ENCODE measurements at places on chromosomes 16 and 17.
A peak's percentile ranks its signal among the peaks of the same experiment; 100 is the strongest.

- DNase-seq: no peak
These were observed 16.9 kb downstream of the SYT17 start for GRCh38 chr16:19184823-19185509.

- no peak for DNase-seq
These were observed 16.2 kb downstream of the CA4 start for GRCh38 chr17:60165971-60166370.

GRCh38 chr16:27759301-27759871 is 209.4 kb downstream of the KATNIP start:
- peak; percentile 61 for DNase-seq

- DNase-seq: no peak
These were observed 149.2 kb downstream of the NPIPB5 start for GRCh38 chr16:22659933-22660332.

GRCh38 chr16:47778106-47778801 is 317.1 kb downstream of the PHKB start:
- no peak for DNase-seq

DNA sequence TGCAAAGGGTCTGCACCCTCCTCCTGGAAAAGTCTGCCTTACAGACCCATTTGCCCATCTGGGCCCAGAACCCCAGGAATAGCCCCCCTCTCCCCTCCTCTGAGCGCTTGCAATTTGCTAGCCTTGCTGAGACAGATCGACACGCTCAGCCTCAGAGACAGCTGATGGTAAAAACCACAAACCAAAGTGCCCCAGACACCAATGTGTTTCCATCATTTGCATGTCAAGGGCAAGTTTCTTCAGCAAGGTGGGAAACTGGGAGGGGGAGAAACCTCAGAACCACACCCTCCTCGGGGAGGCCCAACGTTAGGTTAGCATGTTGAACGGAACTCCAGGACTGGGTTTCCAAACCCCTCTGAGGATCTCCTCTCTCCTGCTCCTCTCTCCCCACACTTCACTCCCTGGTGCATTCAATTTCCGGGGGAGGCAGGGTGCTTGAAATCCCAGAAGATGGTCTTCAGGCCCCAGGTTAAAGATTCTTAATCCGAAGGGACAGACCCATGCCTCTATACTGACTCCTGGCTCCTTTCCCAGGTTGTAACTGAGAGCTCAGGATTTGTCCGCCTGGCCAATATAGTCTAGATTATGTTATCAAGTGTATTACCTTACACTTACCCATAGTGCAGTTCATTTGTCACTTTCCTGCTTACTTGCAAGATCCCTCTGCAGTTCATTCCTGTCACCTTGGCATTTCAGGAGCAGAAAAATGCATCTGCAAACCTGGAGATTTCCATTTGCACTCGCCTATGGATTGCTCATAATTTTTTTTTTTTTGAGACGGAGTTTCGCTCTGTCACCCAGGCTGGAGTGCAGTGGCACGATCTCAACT is 1.3 kb upstream of the CUEDC1 start:
- DNase-seq: no peak

- DNase-seq: no peak
These were observed 2.3 kb downstream of the RBFOX1 start for GRCh38 chr16:7334801-7335560.

DNA sequence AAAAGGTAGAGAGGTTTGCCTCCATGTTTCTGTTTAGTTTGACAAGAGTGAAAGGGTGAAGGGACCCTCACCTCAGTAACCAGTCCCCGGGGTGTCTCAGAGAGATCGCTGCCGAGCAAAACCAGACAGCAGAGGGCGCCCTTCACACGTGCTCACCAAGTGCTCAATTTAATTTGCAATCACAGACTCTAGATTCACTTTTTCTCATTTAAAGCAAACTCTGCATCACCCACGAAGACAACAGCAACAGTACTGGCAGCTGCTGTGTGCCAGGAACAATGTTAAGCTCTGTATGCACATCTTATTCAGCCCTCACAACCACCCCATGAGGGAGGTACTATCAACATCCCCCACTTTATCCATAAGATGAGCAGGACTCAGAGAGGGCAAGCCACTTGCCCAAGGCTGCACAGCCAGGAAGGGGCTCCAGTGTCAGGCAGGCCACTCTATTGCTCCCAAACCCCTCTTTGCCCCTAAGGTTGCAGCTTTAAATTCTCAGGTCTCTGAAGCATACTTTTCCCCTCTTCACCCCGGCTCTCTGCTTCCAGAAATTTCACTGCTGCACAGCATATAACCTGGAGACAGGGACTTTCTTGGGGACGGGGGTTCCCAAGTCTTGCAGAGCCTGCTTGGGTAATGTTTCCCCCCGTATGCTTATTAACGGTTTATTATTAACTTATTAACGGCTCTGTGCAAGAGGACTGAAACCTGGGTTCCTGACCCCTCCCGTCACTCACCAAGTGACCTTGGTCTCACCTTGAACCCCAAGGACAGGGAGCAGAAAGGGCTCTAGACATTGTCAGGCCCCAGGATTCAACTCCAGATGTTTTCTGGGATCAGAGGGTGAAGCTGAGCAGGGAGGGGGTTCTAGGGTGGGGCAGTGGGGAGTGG is 70.9 kb downstream of the CNGB1 start:
- DNase-seq: peak; percentile 82

GRCh38 chr16:87227296-87227951 is 89.8 kb downstream of the C16orf95 start:
- DNase-seq: peak; percentile 90

DNA sequence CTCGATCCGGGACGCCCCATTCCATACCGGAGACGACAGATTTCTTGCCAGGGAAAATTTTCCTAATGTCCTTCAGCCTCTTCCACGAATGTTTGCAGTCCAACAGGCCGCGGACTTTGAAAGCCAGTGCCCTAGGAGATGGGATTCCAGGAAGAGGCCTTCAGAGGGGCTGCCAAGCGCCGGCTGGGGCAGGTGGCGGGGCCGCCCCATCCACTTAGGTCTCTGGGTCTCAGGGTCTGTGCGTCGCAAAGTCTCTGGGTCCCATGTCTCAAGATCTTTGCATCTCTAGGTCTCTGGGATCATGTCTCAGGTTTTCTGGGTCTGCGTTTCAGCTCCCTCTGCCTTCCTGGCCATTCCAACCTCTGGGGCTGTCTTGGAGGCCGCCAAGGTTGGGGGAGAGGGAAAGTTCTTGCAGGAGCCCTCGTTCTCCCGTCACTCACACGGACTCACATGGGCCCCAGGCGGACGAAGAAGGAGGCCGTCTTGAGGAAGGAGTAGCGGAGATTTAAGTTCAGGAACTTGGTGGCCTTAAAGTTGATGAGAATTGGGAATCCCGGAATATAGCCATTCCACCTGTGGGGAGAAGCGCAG is 7.2 kb downstream of the ALOX12B start:
- peak; percentile 9 for DNase-seq

DNA sequence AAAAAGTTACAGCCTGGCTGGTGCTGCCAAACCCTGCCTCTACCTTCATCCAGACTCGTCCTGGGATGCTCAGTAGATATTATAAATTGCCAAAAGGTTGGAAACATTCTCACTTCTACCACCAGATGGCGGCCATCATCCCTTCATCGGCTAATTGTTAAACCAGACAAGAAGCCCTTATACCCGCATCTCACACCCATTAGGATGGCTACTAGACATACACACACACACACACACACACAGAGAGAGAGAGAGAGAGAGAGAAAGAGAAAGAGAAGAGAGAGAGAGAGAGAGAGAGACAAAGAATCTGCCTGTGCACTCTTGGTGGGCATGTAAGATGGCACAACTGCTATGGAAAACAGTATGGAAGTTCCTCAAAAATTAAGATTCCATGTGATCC is 15.0 kb upstream of the SCIMP start:
- DNase-seq: peak; percentile 84

DNA sequence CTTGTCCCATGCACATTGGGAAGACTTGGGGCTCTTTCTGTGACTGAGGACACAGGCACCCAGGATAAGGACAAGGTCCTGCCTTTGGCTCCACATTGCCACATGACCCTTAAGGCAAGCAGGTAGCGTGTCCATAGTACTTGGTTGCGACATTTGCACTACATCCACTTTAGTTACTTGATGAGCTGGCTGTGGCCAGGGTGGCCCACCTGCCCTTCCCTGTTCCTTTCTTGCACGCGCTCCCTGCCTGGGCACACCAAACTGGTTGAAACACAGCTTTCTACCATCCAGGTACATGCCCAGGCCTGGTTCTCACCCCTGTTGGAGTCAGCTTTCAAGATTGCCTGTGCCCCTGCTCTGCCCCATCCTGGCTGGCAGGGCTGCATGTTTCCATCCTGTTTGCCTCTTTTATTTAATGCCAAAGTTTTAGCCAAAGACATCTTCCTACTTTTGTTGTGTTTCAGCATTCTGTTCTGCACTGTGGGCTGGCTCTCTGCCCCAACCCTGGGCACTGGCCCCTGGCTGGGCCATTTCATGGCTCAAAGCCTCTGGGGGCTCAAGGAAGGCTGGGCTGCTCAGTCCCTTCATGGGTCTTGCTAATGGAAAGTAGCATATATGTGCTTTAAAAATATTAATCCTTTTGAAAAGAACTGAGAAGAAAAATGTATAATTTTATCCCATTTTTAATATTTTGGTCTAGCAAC is 3.2 kb downstream of the B3GNT9 start:
- DNase-seq: no peak

DNA sequence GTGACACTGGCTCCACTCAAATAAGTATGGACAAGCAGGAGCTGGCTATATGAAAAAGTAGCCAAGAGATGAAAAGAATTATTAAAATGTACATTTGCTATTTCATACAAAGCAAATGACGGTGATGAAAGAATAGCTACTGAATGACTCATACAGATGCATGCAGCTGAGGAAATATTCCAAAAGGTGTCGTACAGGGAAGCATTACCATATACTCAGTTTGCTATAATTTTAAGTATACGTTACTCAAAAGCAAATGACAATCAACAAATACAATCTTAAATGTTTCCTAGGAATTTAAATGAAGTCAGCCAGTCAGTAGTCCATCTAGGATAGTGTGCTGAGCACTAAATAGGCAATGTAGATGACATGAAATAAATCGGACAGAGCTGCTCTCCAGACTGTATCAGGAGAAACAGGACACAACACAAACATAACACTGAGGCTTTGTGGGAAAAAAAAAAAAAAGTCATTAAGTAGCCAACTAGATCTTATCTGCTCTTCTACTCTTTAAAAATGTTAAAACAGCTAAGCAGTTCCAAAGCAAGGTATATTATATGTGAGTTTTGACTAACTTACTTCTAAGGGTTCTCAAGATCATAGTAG is 65.0 kb downstream of the NCOR1 start:
- DNase-seq: peak; percentile 37

- no peak for DNase-seq
These were observed 60.4 kb upstream of the MSI2 start for GRCh38 chr17:57195785-57196460.

GRCh38 chr16:48450367-48450766 is 65.2 kb upstream of the SIAH1 start:
- DNase-seq: peak; percentile 14

- DNase-seq: peak; percentile 97
These were observed 150.7 kb downstream of the SOCS1 start for GRCh38 chr16:11105038-11105903.

DNA sequence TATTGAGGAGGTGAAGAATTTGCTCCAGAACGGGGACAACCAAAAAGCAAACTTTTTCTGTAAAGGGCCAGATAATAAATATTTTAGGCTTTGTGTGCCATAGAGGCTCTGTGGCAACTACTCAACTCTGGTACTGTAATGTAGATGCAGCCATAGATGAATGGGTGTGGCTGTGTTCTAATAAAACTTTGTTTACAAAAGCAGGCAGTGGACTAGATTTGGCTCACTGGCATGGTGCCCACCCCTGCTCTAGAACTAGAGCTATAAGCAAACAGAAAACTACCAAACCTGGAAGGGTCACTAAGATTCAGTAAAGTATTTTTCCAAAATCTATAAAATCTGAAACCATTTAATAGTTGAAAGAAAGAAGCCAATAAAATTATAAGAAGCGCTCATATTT is 24.6 kb upstream of the SMURF2 start:
- DNase-seq: no peak

GRCh38 chr17:10205549-10206185 is 7.3 kb upstream of the GAS7 start:
- DNase-seq: no peak

DNA sequence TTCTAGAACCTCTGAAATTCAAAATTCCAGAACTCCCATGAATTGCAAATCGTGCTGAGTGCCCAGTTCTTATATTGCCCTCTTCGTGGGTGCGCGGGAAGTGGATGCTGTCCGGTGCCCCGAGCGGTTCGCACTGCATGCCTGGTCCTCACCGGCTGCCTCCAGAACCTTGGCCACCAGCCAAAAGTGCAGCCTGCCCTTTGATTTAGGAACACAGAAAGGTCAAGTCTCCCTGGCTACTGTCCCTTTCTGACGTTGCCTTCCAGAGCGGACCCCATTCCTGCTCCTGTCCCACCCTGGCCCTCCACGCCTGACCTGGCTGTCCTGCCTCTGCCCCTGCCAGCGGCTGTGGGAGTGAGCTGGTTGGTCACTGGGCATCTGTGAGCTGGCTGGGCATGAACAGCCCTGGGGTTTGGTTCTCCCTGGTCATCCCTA is 9.7 kb downstream of the NEUROD2 start:
- no peak for DNase-seq

Data from fibroblast of the aortic adventitia (primary cell).